Mammary epithelial cell (primary cell): ENCODE measurements at places on chromosomes 5 and 9. TPM values are rescaled to one million over a fixed set of nuclear protein-coding genes. Genes with fewer than 3 reads are reported as not detected.

DNA sequence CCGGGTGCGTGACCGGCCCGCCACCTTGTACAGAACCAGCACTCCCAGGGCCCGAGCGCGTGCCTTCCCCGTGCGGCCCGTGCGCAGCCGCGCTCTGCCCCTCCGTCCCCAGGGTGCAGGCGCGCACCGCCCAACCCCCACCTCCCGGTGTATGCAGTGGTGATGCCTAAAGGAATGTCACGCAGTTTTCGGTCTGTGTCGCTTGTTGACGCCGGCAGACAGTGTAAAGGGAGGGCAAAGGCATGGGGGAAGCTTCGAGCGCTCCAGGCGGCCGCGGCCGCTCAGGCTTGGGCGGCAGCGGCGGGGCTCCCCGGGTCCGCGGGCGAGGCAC is 1.3 kb downstream of the LRRC26 start:
- no peak for DNase-seq

GRCh38 chr9:74729136-74729695 is 158.5 kb downstream of the TRPM6 start:
- no peak for DNase-seq

DNA sequence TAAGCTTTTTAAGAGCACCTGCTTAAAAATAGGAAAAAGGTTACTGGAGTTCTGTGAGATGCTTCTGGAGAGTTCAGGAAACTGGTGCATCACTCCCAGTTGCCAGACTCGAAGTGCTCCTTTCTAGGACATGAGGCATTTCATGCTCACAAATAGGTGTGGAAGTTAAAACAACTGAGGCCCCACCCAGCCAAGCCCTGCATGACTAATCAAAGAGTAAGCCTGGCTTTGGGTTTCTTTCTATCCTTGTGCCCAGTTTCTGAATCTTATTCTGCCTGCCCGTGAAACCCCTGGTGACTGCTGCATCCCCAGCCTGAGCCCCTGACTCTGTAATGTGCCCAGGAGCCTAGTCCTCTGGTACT is 7.7 kb downstream of the SPINK9 start:
- peak; percentile 94 for DNase-seq

GRCh38 chr9:14240537-14240936 is 73.4 kb downstream of the NFIB start:
- DNase-seq = no peak

GRCh38 chr5:130021876-130022275 is 117.6 kb downstream of the CHSY3 start:
- no peak for DNase-seq

DNA sequence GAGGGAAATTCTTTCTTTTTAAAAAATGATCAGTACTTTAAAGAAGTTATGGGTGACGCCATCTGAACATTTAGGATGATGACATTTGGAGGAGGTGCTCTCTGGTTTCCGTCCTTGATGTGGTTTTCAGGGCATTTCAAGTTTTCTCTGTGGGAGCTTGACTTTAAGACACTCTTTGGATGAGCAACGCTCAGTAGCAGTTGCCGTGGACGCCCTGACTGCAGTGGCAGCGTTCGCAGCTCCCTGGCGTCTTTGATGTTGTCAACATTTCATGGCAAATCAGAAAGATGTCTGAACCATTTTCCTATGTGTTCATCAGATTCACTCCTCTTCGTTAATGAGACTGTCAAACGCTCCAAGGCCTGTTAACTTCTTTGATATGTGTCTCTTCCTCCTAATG is 86.1 kb downstream of the ZNF354C start:
- no peak for DNase-seq

DNA sequence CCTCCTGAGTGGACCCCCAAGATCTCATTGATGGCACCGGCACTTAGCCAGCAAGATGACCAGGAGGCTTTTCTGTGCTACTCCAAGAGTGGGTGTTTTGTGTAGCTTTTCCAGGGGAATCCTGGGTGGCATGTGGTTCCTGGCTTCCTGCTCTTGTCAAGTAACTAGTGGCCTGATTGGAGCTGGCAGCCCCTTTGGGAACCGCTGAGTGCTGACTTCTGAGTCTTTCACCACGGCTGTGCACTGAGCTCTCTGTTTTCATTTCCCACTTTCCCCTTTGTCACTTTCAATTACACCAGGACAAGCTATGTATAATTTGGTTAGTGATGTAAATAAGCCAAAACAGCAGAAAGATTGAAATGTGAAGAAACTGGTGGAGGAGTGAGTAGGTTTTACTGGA is 255.4 kb downstream of the GOLPH3 start:
- no peak for DNase-seq

DNA sequence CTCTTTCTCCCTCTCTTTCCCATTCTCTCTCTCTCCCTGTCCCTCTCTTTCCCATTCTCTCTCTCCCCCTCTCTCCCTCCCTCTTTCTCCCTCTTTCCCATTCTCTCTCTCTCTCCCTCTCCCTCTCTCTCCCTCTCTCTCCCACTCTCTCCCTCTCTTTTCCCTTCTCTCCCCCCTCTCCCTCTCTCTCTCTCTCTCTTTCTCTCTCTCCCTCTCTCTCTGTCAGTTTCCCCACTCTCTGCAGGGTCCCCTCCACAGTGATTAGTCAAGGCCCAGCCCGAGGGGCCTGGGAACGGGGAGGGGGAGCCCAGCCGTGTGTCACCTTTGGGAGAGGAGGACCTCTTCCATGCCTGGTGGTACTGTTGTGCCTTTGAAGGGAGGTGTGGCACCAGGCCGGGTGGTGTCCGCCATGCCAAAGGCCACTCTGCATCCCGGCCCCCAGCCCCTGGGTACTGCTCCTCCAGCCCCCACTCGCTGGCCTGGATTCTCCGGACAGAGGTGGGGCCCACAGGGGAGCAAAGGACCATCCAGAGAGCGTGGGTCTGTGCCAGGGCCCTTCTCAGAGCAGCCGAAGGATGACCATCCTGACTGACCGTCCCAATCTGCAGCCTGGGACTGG is 25.4 kb downstream of the KCNT1 start:
- DNase-seq = no peak

DNA sequence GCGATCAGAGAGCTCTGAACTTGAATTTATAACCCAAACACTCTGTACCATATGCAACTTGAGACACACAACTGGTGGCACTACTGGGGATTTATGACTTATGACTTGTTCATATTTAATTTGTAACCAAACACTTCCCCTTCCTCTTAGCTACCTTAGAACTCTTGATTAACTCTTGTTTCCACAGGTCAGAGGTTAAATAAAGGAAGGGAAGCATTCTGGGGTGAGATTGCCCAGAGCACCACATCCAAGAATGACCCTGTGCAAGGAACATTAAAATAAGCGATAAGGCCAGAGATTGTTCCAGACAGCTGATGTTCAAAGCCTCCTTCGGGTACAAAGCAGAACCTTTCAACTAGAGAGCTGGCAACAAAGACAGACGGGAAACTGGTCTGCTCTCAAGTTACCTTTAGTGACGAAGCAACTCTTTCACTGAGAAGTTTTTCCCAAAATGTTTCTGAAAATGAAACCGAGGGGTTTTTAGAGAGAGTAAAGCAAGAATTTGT is 242.6 kb downstream of the DENND1A start:
- DNase-seq = no peak

GRCh38 chr9:121399126-121399882 is 29.3 kb upstream of the STOM start:
- DNase-seq = no peak

DNA sequence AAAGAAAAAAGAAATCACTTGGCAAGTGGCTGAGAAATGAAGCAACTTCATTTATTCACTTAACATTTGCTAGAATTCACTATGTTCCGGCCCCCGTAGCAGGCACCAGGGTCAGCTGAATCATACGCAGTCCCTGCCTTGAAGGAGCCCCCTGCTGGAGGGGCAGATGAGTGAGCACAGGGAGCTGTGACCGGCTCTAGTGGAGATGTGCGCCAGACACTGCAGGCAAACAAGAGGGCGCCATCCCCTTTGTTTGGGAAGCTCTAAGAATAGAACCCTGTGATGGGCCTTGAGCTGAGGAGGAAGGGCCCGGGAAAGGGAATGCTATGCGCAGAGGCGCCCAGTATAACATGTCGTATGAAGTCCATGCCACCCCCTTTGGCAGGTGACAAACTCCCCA is 20.2 kb upstream of the RPL26L1 start:
- DNase-seq = no peak

GRCh38 chr9:1369297-1369696 is 319.1 kb downstream of the DMRT2 start:
- DNase-seq = no peak

DNA sequence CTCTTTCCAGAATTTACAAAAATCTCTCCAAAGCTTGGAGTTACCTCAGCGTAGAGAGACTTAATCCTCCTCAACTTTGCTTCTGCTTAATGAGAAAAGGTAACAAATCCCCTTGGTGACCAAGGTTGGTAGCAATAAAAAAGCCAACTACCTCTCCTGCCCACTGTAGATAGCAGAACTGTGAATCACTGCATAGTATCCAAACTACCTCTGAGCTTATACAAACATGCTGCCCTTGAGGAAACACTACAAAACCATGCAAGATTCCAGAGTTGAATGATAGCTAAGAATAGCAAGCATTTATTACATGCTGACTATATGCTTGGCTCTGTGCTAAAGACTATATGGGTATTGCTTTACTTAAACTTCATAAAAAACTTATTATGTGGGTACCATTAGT is 2.8 kb upstream of the ADAMTS12 start:
- DNase-seq = peak; percentile 56

GRCh38 chr5:137281201-137281600 is 217.9 kb downstream of the SPOCK1 start:
- DNase-seq = no peak

DNA sequence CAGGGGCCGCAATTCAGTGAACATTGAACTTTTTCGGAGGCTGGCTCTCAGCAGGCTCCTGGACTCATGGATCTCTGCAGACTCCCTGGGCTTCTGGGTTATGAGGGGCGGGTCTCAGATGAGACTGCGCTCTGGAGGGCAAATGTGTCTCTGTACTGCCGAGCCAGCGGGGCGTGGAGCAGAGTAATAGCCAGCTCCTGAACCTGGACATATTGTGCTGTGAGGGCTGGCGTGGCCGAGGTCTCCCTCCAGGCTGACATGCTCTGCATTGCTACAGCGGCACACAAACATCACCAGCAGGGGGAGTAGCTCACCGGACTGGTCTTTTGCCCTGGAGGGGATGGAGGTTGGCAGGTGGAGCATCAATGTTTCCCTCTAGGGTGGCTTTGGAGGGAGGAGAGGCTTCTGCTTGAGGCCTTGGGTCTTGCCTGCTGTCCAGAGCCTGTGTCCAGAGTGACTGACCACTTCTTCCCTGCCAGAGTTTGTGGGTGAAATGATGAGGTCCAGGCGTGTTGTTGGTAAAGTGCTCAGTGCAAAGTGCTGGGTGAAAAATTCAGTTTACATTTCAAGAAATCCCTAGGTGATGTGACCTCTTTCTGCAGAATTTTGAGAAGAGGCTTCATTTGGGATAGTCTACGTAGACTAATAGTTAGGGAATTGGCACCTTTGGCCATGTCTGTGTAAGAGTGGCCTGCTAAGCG is 10.9 kb upstream of the GADD45G start:
- peak; percentile 31 for DNase-seq

GRCh38 chr5:162189719-162190118 is 122.1 kb downstream of the GABRG2 start:
- DNase-seq = no peak

The PAEP gene
- not detected for total RNA-seq

The LIX1 gene
- total RNA-seq = not detected

The DNM1 gene
- total RNA-seq = 0.67 TPM

The CCDC180 gene
- 0.96 and 2.0 TPM in 2 replicates for total RNA-seq

The ELOVL7 gene
- 21.0 and 39.2 TPM in 2 replicates for total RNA-seq

The KCNMB1 gene
- 0.50 TPM for total RNA-seq

The CLTB gene
- 323 and 333 TPM in 2 replicates for total RNA-seq

The KLF4 gene
- 20.5 TPM for total RNA-seq

The TAL2 gene
- not detected in 2 replicates for total RNA-seq

The FBP2 gene
- not detected for total RNA-seq
